ENCODE measurements at places on chromosomes 5 and 9. TPM values are rescaled to one million over a fixed set of nuclear protein-coding genes. Genes with fewer than 3 reads are reported as not detected.

The TAF1L gene
- not detected for total RNA-seq

The GRAMD2B gene
- total RNA-seq = 13.5 TPM

The DNAJA1 gene
- 142 TPM for total RNA-seq

The ECM2 gene
- total RNA-seq = 23.3 TPM

The PCDHA1 gene
- total RNA-seq = 0.09 TPM

The CCDC152 gene
- 3.4 TPM for total RNA-seq

The ZNF462 gene
- 9.1 TPM for total RNA-seq

The SPINK4 gene
- total RNA-seq = not detected

The C6 gene
- 0.27 TPM for total RNA-seq

The FGD3 gene
- not detected for total RNA-seq

The TEX48 gene
- total RNA-seq = not detected

The PCDHGB5 gene
- total RNA-seq = 8.5 TPM

The GPX8 gene
- 79.7 TPM for total RNA-seq

The ASS1 gene
- 123 TPM for total RNA-seq

The ARL14EPL gene
- 0.18 TPM for total RNA-seq

The MEIKIN gene
- total RNA-seq = not detected

The NUTM2F gene
- not detected for total RNA-seq

The ZNF483 gene
- total RNA-seq = 2.6 TPM

The UBE2QL1 gene
- total RNA-seq = 0.25 TPM

The SLC34A3 gene
- total RNA-seq = not detected

The ELOVL7 gene
- not detected for total RNA-seq

The OGN gene
- total RNA-seq = 140 TPM

The PCA3 gene
- not detected for total RNA-seq

The TCF7 gene
- 1.1 TPM for total RNA-seq

The OR13C9 gene
- total RNA-seq = not detected

The SLIT3 gene
- 52.5 TPM for total RNA-seq

The FBP2 gene
- total RNA-seq = not detected

The SH3GL2 gene
- 0.18 TPM for total RNA-seq

The TSC1 gene
- 70.7 TPM for total RNA-seq

The SLC6A19 gene
- total RNA-seq = not detected

The IZUMO3 gene
- not detected for total RNA-seq

The PDGFRB gene
- total RNA-seq = 180 TPM

The MZB1 gene
- 0.18 TPM for total RNA-seq

The AJM1 gene
- total RNA-seq = 1.1 TPM

The ABLIM3 gene
- total RNA-seq = 13.9 TPM

The CACNA1B gene
- 0.16 TPM for total RNA-seq

The NTNG2 gene
- total RNA-seq = 2.4 TPM

The BTNL9 gene
- not detected for total RNA-seq

The VLDLR gene
- total RNA-seq = 41.3 TPM

The ST8SIA4 gene
- total RNA-seq = 0.54 TPM

The CD14 gene
- total RNA-seq = 0.36 TPM

The EPB41L4B gene
- 1.8 TPM for total RNA-seq

The DRD1 gene
- 0.18 TPM for total RNA-seq

The EPB41L4A gene
- total RNA-seq = 0.54 TPM

The DENND1A gene
- total RNA-seq = 13.1 TPM

The GRIA1 gene
- total RNA-seq = 1.2 TPM

The PIP5K1B gene
- total RNA-seq = not detected

The ACTBL2 gene
- not detected for total RNA-seq

The PTGER4 gene
- total RNA-seq = 0.57 TPM

The GGTA1 gene
- total RNA-seq = 0.18 TPM

The LYSMD3 gene
- total RNA-seq = 25.8 TPM

The SARDH gene
- 0.18 TPM for total RNA-seq

The STXBP1 gene
- total RNA-seq = 40.6 TPM

The LMX1B gene
- not detected for total RNA-seq
